HepG2 (cell line): ENCODE measurements at places on chromosomes 12 and 14. TPM values are rescaled to one million over a fixed set of nuclear protein-coding genes. Genes with fewer than 3 reads are reported as not detected.
A peak's percentile ranks its signal among the peaks of the same experiment; 100 is the strongest.

- no peak for DNase-seq
Observed at GRCh38 chr12:88493636-88494035, 86.6 kb downstream of the KITLG start.

DNA sequence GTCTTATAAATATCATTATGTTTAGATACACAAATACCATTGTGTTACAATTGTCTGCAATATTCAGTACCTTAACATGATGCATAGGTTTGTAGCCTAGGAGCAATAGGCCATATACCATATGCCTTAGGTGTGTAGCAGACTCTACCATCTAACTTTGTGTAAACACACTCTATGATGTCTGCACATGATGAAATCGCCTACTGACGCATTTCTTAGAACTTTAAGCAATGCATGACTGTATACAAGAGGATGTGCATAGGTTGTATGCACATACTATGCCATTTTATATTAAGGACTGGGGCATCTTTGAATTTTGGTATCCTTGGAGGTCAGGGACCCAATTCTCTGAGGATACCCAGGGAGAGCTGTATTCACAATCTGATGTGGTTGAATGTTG, 10.1 kb upstream of the BTG1 start:
- DNase-seq, result no peak

GRCh38 chr12:23559268-23559753, 390.2 kb downstream of the SOX5 start:
- no peak for DNase-seq

- DNase-seq, result no peak
Observed at GRCh38 chr14:102187568-102188001, 47.9 kb downstream of the WDR20 start.

TMTC1 gene
- 1.4 and 1.8 TPM in 2 replicates for total RNA-seq

CMA1 gene
- total RNA-seq, result not detected in 2 replicates

LRTM2 gene
- not detected in 2 replicates for total RNA-seq

DNA sequence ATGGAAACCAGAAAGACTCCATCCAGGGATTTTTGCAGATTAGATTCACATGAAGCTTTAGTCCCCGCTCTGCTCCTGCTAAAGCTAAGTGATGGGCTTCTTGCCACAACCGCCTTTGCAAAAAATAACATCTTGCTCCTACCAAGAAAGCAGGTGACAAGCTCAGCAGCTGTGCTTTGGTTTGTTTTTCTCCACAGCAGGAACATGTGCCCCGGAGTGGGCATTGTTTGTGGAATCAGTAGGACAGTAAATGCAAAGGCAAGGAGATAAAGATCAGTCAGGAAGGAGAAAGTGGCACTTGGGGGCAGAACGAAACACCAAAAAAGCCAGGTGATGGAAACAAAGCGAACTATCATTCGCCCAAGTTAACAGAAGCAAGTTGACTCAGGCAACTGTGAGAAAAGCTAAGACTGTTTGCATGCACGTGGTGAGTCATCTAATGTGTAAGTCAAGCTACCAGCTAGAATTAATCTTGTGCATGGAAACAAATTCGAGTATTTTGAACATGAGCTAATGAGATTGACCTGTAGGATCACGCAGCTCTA, 165.5 kb upstream of the PLXNC1 start:
- no peak for DNase-seq

SLC17A8 gene
- total RNA-seq, result 0.10 and 0.15 TPM in 2 replicates

- DNase-seq, result peak; percentile 39
Observed at GRCh38 chr12:52171950-52172512, 19.8 kb downstream of the KRT80 start.

LAG3 gene
- total RNA-seq, result 0.11 TPM in 1 of 2 replicates, not detected in the other

DNA sequence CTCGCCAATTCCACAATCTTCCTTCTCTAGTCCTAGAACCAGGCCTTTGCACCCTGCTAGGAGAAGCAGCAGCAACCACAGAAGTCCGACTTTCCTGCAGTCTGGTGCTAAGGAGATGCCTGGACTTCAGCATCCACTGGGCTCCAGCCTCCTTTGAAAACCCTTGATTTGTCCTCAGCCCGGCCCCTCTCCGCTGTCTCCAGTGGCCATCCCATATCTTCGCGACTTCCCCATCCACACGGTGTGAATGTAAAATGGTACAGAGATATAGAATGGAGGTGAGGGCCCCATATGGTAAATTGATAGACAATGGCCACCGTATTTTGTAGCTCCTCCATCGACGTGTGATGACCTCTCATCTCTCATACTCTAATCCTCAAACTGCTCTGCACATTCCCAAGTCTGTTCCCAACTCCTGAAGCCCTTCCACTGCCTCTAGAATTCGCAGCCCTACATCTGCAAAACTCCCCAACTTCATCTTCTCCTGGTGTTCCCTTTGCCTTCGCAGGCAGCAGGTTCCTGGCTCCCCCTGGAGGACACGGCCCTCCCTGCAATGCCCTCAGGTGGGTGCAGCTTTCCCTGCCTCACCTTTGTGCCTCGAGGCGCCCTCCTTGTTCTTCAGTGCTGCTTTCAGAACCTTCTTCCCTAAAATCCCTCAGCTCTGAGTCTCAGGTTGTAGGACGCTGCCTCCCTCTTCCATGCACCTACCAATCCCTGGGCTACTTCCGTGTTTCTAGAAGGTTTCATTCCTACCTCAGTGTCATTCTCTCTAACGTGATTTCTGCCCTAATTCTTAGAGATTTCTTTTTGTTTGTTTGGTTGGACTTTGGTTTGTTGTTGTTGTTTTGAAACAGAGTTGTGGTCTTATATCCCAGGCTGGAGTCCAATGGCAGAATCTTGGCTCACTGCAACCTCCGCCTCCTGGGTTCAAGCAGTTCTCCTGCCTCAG, 36.7 kb downstream of the TMBIM6 start:
- peak; percentile 39 for DNase-seq

- DNase-seq, result no peak
Observed at GRCh38 chr14:51977075-51977474, 12.3 kb upstream of the RTRAF start.

DNA sequence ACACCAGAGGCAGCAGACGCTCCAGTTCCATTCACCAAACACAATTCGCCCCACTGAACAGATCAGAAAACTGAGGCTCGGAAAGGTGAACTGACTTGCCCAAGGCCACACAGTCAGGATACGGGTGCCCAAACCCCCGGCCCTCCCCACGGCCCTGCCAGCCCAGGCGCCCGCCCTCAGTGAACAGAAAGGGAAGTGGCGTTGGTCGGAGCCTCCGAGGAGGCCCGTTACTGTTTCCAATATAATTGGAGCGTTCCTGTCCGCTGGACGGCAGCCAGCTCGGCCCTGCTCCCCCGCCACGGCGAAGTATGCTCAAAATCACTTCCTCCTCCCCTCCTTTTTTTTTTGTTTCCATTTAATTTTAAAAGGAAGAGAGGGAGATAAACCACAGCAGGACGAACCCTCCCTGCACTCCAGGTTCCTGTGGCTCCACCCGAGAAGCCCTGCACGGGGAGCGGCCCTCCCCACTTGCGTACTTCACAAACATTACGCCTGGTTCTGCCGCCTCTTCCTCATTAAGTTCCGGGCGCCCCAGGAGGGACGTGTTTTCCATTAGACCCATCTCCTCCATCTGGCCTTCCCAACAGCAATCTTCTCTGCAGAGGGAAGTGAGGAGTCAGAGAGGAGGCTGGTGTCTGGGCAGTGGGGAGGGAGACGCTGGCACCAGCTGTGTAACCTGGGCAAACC, 61.1 kb downstream of the NCOR2 start:
- DNase-seq, result no peak

RGS6 gene
- total RNA-seq, result not detected in 2 replicates

- no peak for DNase-seq
Observed at GRCh38 chr14:93926873-93927799, at the start of gene FAM181A. Gene FAM181A (plus strand): TSS chr14:93927344. CDS start chr14:93928286, 942 bp downstream.

- no peak for DNase-seq
Observed at GRCh38 chr14:76997257-76997970, 31.1 kb downstream of the IRF2BPL start.

DNA sequence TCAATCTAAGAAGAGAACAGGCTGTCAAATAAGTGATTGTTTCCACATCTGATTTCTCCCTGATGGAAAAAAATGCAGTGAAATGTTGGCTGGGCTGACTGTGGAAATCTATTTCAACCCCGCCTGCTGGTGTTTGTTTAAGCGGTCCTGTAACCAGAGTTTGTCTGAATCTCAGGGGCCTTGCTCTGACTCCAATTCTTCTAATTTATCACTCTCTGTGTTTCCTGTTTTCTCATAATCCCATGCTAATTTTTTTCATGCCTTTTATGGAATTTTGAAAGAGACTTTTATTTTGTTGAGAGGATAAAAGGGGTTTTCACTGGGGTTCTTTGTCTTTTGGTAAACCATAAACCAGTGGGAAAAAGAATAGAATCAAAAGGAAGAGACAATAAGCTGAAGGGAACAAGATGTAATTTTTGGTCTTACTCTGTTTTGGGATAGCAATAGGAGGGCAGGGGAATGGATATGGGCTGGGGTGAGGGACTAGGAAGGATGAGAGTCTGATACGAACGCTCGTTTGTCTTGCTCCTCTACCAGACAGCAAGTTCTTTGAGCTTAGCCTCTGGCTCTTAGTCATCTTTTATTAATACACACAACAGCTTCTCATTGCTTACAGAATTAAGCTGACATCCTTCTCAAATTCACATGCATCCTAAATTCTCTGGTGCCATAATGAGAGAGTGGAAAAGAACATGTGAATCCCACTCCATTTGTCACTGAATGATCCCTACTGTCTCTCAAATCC, 8.0 kb upstream of the MGP start:
- no peak for DNase-seq

ADSS1 gene
- total RNA-seq, result 0.98 and 1.0 TPM in 2 replicates

DNA sequence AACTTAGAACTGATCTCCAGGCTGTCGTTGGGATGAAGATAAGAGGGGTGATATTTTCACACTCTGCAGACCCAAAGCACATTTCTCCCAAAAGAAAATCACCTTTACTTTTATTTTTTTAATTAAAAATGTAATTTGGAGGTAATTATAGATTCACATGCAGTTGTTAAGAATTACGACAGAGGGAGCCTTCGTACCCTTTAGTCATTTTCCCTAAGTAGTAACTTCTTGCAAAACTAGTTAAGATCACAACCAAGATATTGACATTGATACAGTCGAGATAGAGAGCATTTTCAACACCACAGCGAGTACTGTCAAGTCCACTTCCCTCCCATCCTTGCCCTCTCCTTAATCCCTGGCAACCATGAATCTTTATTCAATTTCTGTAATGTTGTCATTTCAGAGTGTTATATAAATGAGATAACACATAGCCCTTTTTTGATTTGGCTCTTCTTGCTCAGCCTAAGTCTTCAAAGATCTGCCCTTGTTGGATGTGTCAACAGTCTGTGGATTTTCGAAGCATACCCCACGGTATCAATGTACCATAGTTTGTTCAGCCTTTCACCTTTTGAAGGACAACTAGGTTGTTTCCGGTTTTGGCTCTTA, 39.6 kb downstream of the DNAH10 start:
- DNase-seq, result no peak

ZCCHC8 gene
- 14.2 and 20.9 TPM in 2 replicates for total RNA-seq

SLC4A8 gene
- total RNA-seq, result 0.07 TPM in 1 of 2 replicates, not detected in the other

DNA sequence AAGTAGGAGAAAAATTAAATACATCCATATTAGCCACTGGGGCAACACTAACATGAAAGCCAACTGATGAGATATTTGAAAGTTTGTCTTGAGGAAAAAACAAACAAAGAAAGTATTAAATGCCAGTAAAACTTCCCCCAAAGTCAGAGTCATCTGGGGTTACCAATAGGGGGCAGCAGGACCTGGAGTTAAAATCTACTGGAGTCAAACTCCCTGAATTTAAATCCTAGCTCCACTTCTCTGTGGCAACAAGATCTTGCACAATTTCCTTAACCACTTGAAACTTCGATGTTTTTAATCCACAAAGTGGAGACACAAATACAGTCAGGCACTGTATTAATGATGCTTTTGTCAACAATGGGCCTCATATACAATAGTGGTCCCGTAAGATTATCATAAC, 14.4 kb downstream of the PLEKHG7 start:
- no peak for DNase-seq

- no peak for DNase-seq
Observed at GRCh38 chr12:104258476-104259067, 43.0 kb downstream of the TXNRD1 start.

GRCh38 chr12:71536939-71537622, 97.5 kb downstream of the LGR5 start:
- peak; percentile 96 for DNase-seq

GRCh38 chr14:91714805-91715204, 17.1 kb downstream of the CATSPERB start:
- no peak for DNase-seq

GRCh38 chr14:42806909-42807315, 1200.2 kb downstream of the LRFN5 start:
- DNase-seq, result no peak

DNA sequence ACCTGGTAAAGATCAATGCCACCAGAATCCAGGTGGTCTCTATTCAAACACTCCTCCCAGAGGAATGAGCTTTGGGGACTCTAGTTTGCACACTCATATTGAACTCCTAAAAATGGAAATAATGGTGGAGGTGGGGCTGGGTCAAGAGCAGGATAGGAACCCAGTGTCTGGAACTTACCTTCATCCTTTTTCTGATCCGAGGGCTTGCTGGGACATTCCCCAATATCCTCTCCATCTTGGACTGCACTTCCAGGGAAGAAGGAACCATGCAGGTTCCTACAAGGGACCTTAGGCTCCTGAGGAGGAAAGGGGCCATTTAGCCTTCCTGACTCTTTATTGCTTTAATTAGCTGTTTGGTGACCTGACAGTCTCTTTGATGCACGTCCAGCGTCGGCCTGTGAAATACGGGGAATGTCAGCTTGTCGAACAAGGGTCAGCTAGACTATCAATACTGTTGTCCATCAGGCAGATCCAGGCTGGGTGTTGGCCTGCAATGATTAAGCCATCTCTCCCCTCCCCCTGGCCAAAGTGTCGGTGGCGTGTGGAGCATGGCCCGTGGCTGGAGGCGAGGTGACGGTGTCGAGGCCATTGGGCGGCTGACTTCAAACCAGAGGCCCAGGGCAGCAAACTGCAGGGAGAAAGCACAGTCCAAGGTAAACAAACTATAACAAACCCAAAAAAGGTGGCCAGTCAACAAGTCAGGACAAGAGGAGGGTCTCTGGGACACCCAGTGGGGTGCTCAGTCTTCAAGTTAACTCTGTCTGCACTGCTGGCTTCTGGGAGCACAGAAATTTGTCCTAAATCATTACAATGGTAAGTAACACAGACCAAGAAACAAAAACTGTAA, 405.2 kb upstream of the TBX3 start:
- DNase-seq, result peak; percentile 77

- no peak for DNase-seq
Observed at GRCh38 chr14:33951183-33951840, 438 bp upstream of the EGLN3 start.

- DNase-seq, result no peak
Observed at GRCh38 chr12:59317598-59317997, 278.2 kb upstream of the SLC16A7 start.

GRCh38 chr12:11568762-11569478, 80.6 kb upstream of the ETV6 start:
- no peak for DNase-seq

GRCh38 chr12:40171501-40171900, 53.3 kb upstream of the LRRK2 start:
- no peak for DNase-seq

HSPB8 gene
- total RNA-seq, result 0.44 and 0.49 TPM in 2 replicates
